RCC 7860 (cell line): ENCODE measurements at places on chromosomes 16 and 17.

GRCh38 chr17:36736201-36737156, 135.1 kb downstream of the MRM1 start:
- no peak for DNase-seq

GRCh38 chr16:62853887-62854286, 817.6 kb upstream of the CDH8 start:
- DNase-seq, result no peak

DNA sequence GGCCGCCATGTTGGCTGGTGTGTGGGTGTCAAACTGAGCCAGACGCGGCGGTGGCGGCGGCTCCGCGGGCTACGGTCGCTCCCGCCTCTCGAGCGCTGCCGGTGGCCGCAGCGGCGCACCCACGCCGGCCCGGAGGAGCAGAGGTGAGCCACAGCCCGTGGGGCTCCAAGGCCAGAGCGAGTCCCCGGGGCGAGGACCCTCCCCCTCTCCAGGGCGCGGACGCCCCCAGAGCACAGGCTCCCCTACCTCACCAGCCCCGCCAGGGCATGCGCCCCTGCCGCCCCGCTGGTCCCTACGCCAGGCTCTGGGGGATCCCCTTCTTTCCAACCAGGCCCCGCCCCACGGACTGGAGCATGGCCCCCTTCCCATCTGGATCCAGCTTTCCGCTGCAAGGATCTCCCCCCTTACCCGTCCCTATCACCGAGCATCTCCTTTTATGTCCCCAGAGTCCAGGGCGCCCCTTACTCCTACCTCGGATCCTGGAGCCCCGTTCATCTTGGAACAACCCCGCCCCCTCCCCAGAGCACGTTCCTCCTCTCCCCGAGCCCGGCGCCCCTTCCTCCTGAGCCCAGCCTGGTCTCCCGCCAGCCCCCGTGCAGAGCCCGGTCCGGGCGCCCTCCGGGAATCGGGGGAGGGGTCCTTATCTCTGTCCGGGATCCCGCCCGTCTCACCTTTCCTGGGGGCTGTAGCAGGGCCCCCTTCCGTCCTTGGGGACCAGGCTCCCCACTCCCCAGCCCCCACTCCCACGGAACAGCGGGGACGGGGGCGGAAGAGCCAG, 412 bp downstream of the EPN2 start:
- DNase-seq, result no peak

DNA sequence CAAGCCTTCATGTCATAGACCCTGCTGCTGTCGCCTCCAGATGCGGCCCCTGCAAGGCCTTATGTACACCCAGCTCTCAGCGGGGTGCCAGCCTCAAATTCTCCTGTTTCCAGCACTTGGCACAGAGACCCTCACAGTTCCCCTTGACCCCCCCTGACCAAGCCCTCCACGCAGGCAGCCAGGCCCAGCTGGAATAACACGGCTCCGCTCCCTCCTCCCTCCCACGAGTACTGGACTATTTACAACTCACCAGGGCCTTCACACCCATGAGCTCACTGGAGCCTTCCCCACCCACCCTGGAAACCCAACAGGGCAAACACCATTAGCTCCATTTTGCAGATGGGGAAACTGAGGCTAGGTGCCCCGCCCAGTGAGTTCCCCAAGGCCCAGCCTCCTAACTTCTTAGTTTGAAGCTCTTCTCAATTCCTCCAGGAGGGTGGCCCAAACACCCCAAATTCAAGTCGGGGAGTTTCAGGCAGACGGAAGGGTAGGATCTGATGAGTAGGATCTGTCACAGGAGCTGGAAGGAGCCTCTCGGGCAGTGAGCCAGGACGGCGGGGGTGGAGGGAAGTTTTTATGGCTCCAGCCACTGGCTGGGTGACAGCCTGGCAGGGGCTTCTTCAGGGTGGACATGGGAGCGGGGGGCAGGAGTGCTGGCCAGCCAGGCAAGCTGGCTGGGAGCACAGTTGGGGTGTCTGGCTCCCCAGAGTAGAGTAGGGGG, 17.5 kb upstream of the DLX4 start:
- no peak for DNase-seq

DNA sequence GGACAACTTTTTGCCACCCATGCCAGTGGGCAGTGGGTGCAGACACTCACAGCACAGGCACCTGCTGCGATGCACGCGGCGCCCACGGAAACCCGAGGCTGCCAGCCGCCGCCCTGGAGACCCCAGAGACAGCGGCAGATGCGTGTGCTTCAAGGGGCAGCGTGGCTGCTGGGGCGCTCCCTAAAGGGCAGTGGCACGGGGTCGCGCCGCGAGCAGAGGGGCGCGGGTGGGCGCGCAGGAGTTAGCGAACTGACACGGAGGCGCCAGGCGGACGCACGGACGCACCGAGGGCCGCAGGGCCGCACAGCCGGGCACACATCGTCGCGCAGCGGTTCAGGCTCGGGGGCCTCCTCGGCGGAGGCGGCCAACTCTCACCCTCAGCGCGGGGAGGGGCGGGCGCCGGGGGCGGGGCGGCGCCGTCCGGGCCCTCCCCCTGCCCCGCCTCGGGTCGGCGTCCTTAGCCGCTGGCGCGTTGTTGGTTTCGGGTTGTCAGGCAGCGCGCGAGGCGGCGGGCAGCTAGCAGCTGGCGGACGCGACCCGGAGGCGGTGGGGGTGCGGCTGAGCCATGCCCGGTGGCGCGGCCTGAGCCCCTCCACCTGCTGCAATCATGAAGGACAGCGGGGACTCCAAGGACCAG, at the start of gene KIF19:
Gene KIF19 (plus strand): TSS at position 484 of the 637 bp plus-strand sequence. CDS start 124 bp downstream, at position 608.
- no peak for DNase-seq
